Activated T-helper 2 cell treated with anti-CD3 and anti-CD28 coated beads, Interferon-gamma antibody, Interleukin-2, Interleukin-4, amounts not matched to agents 10 μg/mL and 5 μg/mL and 100 μg/mL, durations not matched to agents 14 hours and 24 hours and 36 hours (primary cell): ENCODE measurements at places on chromosomes 4 and X. TPM values are rescaled to one million over a fixed set of nuclear protein-coding genes. Genes with fewer than 3 reads are reported as not detected.

GRCh38 chr4:544386-545105 lies 31.5 kb downstream of the TMEM271 start:
- H3K27ac ChIP-seq = no peak overlapping the region
- no peaks in the 10 kb centered on the region for H3K27me3 ChIP-seq
- H3K36me3 ChIP-seq = no peaks in the 10 kb centered on the region
- no peak overlapping the region for H3K4me3 ChIP-seq
- no peak for DNase-seq
- no peaks in the 10 kb centered on the region for H3K4me1 ChIP-seq

- H3K27ac ChIP-seq = no peak overlapping the region
- H3K4me3 ChIP-seq = no peak overlapping the region
- H3K4me1 ChIP-seq = no peaks in the 10 kb centered on the region
- no peaks in the 10 kb centered on the region for H3K36me3 ChIP-seq
- DNase-seq = no peak
- H3K27me3 ChIP-seq = peaks cover 2% of the 10 kb centered on the region
Measured at GRCh38 chr4:73772363-73772762, 32.0 kb downstream of the CXCL8 start.

Gene MAGEC2
- not detected in 2 replicates for total RNA-seq

- no peak overlapping the region for H3K4me3 ChIP-seq
- H3K36me3 ChIP-seq = peaks cover 7% of the 10 kb centered on the region
- H3K27ac ChIP-seq = no peak overlapping the region
- H3K4me1 ChIP-seq = no peaks in the 10 kb centered on the region
Measured at GRCh38 chr4:158682066-158682465, 10.0 kb downstream of the ETFDH start.

DNA sequence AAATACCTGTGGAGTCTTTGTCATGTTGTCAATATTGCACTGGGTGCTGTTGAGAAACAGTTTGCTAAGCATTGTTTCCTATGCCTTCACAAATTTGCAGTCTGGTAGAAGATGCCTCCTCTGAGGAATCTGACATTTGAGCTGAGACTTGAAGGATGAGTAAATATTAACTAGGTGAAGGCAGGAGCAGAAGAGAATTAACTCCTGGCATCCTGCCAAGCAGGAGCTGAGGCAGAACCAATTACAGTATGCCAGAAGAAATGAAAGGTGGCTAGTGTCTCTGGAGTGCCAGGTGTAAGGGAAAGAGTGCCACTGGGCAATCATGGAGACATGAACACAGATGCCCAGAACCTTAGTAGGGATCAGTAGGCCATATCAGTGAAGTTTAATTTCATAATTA lies 1778.2 kb upstream of the PCDH10 start:
- no peak overlapping the region for H3K27ac ChIP-seq
- DNase-seq = no peak
- no peak overlapping the region for H3K4me3 ChIP-seq
- H3K36me3 ChIP-seq = no peaks in the 10 kb centered on the region
- H3K4me1 ChIP-seq = no peaks in the 10 kb centered on the region
